NCI-H774 (cell line): ENCODE measurements at places on chromosomes 3 and 15.

- no peak for DNase-seq
Measured at GRCh38 chr3:49912881-49913281, 9.2 kb upstream of the MST1R start.

GRCh38 chr3:16113704-16114103, 60.8 kb upstream of the GALNT15 start:
- no peak for DNase-seq

DNA sequence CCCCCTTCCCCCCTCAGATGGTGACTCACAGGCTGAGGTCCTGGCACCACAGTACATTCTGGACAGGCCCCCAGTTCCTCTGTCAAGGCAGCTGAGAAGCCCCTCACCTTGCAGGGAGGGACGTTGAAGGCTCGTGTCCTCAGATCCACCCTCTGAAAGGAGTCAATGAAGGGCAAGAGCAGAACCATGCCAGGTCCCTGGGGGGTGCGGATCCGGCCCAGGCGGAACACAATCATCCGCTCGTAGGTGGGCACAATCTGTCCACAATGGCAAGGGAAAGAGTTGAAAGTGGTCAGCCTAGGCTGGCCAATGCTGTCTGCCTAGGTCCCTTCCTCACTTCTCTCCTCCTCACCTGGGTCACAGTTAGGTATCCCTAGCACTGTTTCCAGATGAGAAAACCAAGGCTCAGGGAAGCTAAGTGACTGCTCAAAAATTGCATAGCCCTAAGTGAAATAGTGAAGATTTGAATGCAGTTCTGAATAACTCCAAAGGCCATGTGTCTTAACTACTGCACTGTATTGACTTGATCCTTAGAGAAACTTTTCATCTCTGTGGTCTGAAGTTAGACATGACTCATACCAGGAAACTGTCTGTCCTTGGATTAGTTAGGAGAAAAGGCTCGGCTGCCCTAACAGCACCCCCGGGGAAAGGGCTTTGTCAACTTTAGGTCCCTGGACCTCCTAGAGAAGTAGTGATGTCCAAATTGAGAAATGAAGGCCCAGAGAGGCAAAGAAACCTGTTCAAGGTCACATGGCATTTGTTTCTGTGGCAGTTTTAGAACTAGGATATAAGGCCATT, 2.9 kb downstream of the STOML1 start:
- DNase-seq = no peak

DNA sequence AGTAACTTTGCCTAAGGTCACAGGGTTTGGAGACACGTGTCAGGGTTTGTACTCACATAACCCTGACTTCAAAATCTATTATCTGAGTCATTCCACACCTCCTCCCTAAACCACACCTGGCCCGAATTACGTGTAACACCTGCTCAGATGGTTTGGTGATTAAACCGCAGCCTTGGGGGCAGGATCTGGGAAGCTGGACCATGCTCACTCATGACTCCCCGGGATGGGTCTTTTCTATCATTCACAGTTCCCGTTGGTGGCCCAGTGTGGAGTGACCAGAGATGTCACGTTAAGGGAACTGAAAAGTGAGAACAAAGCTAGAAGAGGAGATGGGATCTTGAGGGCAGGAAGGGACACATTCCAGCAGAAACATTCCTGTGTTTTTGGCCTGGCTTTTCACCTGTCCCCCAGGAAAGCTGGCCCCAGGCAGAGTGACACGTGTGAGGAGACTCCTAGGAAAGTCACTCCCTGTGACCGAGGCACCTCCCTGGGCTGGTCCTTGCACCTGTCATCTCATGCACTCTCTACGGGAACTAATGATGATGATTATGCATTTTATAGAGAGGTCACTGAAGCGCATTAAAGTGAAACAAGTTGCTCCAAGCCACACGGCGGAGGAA, 75.4 kb upstream of the POMGNT2 start:
- peak; percentile 59 for DNase-seq

GRCh38 chr3:37014620-37015019, 21.3 kb downstream of the MLH1 start:
- no peak for DNase-seq

GRCh38 chr3:35746492-35746891, 107.2 kb downstream of the ARPP21 start:
- no peak for DNase-seq

DNA sequence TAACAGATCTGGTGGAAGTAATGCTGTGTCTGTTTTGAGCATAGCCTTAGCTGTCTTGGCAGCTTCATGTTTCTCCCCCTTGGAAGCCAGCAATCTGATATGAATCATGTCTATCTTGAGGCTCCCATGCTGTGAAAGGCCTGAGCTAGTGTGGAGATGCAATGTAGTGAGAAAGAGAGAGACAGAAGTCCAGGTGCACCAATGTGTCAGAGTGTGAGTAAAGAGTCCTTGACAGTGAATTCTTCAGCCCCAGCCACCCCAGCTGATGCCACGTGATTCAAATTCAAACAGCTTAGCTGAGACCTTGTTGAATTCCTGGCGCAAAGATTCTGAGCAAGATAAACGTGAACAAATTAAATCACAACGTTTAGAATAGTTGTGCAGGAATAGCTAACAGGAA, 704.2 kb downstream of the EDEM1 start:
- DNase-seq = no peak

DNA sequence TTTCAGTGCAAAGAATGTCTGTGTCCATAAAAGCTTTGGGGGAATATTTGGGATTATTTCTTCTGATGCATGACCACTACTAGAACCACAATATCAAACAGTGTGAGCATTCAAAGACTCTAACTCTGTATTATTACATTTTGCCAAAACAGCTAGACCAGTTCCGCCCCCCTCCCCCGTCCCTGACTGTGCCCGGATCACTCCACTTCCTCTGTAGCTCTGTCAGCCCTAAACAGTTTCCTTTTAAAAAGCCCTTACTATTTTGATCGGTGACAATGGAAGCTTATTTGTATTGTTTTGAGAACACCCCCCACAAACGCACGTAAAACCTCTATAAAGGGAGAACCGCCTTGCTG, 36.6 kb upstream of the EPHB3 start:
- peak; percentile 45 for DNase-seq

- DNase-seq = peak; percentile 9
Measured at GRCh38 chr15:67009576-67010569, 55.5 kb upstream of the SMAD3 start.

GRCh38 chr15:77612958-77613601, 19.6 kb downstream of the LINGO1 start:
- no peak for DNase-seq

GRCh38 chr3:169323578-169324451, 339.7 kb downstream of the MECOM start:
- no peak for DNase-seq

DNA sequence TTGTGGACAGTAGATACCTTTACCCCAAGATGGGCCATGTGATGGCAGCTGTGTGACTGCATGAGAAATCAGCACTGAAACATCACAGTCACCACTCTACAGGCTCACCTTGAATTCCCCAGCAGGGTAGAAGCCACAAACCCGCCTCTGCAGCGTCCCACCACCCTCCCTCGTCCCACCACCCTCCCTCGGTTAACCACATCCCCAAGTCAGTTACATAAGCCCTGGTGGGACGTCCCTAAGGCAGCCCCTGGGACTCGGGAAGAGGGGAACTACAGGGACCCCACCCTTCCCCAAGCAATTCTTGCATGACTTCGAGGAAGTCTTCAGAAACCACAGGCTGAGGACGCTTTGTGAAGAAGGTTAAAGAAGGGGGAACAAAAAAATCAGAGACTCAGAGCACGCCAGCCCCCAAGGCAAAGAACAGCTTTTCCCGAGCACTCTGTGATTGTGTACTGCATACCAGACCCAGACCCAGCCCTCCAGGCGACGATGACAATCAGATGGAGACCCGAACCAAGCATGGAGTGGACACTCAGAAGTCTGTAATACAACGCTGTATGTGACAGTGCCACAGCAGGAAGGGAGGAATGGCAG, 60.5 kb downstream of the SH3BP5 start:
- no peak for DNase-seq

- DNase-seq = no peak
Measured at GRCh38 chr3:31777092-31777491, 204.0 kb downstream of the OSBPL10 start.

GRCh38 chr3:51391566-51392354, 675 bp downstream of the RBM15B start:
- no peak for DNase-seq

GRCh38 chr15:61916104-61916503, 144.1 kb downstream of the VPS13C start:
- DNase-seq = peak; percentile 12

DNA sequence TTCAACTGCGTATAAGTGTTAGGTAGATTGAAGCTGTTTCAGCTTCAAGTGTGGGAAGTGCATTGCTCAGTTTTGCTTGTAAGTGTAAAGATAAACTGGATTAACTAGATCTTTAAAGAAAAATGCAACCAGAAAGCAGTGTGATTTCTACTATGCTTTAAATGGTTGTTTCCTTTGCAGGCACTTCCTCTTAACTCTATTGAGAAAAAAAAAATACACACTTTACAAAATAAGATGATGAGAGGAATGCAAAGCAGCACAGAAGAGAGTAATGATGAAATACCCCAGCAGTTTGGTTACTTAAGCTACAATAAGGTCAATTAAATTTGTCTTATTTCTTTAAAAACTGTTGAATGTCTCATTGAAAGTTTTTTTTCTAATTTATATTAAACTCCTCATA, 40.8 kb downstream of the DPH6 start:
- no peak for DNase-seq
